Stimulated activated CD4-positive, alpha-beta T cell treated with anti-CD3 and anti-CD28 coated beads, Interleukin-15, amount 100 ng/mL, for 1 hour (primary cell): ENCODE measurements at places on chromosomes 12 and 14.

DNA sequence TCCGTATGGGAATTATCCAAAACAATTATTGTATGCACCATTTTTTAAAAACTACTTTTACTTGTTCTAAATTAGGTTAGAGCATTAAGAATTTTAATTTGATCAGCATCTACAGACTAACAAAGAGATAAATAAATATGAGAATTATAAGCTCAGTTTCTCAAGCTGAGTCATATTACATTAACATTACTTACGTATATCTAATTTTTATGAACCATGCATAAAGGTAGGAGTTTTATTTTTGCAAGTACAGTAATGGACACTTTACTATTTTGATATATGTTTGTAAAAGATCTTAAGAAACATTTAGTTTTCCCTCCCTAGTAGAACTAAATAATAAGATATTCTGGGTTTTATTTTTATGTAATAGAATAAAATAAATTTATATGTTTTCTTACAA lies 410.1 kb downstream of the TMEM117 start:
- no peak for DNase-seq

DNA sequence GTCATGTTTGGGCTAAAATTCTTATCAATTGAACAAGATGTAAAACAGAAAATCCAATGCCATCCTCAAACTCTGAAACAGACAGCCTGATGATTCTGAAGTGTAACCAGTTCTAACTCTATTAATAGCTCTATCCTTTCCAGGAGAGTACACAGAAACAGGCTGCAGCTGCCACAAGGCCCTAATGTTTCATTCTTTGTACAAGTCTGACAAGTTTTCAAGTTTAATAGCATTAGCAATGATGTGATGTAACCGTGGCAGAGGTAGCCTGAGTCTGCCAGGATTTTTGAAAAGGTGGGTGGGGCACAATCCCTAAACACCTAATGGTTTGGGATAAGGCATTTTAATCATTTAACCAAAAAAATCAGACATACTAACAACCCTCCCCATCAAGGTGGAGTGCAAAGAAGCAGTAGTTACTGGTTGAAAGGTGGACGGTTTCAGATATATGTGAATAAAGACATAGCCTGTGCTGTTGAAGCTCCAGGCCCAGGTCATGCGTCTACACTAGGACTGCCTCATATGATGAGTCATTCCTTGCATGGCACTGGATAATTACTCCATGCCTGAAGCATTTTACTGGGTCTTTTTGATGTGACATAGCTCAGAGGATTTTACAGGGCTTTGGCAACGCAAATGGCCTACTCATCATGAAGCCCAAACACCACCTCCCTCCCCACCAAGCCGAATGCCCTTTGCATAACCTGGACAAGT lies 145.1 kb upstream of the GRIP1 start:
- no peak for DNase-seq

GRCh38 chr14:33165144-33165925 lies 226.7 kb downstream of the NPAS3 start:
- no peak for DNase-seq

DNA sequence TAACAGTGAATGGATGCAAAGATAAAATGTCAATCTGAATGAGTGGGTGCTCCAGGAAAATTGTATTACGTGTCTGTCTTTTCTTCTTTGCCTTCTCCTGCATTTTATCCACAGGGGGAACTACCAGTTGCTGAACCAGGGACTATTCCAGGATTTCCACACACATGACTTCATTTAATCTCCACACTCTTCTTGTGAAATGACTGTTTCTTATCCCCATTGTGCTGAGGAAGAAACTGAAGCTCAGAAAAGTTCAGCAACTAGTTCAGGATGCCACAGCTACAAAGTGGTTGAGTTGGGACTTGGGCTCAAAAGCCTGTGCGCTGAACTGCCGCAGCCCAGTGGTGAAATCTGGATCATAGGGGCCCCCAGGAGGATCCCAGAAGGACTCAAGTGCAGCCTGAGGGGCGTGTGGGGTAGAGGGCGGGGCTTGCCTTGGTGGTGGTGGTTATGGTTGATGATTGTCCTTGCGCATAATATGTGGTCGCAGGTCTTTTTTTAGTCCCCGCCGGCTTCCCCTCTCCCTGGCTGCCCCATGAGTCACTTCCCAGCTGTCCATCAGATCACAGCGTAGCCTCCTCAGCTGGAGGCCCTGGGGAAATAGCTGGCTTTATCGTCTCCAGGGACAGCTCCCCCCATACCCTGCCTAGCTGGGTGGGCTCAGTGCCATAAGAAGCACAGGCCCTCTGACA lies 235.2 kb upstream of the CRY1 start:
- DNase-seq = no peak

DNA sequence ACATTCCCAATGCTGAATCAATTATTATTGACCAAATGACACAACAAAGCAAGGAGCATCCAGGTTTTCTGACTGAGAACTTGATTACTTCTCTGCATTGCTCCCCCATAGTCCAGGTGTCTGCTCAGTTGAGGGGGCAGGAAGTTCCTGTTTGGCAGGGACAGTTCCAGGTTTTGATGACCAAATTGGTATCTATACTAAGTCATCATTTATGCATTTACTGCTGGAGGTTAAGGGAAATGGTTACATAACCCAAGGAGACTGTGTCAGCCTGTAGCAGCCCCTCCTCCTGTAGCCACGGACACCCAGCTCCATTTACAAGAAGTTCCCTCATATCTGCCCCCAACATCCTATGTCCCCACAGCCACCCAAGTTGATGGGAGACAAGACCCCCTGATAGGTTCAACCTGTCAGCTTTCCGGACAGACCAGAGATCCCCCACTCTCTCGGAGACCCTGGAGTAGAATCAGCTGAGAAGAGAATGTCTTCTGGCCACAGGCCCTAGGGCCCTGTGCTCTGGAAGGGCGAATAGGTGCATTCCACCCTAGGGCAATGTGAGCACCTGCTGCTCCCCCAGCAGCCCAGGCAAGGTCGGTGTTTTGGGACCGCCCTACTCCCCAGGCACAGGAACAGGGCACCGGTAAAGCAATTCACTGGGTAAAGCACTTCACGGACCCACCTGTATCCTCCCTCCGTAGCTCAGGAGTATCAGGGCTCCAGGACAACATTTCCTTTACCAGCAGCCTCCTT lies 23.6 kb downstream of the IRF2BPL start:
- no peak for DNase-seq

DNA sequence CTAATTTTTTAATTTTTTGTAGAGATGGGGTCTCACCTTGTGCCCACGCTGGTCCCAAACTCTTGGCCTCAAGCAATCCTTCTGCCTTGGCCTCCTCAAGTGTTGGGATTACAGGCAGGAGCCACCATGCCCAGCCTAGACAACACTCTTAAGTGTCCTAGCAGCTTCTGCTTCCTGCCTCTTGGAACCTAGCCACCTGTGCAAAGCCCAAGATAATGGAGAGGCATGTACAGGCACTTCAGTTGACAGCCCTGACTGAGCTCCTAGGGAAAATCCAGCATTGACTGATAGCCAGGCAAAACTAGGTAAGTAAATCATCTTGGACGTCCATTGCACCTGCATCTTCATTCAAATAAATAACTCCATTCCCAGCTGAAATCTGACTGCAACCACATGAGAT lies 15.5 kb downstream of the COX14 start:
- DNase-seq = no peak

- DNase-seq = no peak
These were observed 878.1 kb downstream of the C12orf50 start for GRCh38 chr12:87150969-87151662.

DNA sequence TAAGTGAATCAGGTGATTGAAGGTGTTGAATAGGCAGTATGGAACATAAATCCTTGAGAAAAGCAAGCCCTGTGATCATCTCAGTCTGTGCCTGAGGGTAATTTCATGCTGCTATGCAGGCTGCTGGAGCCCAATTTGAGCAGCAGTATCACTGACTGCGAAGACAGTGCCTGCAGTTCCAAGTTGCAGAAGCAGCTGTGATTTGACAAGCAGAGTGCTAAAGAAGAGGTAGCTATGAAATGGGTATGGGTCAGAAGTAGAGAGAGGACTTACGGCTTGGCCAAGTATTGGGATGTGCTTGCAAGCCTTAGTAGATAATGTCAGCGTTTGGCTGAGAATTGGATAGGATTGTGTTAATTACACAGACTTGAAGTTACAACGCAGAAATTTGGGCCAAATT lies 22.5 kb downstream of the PIK3C2G start:
- DNase-seq = no peak

DNA sequence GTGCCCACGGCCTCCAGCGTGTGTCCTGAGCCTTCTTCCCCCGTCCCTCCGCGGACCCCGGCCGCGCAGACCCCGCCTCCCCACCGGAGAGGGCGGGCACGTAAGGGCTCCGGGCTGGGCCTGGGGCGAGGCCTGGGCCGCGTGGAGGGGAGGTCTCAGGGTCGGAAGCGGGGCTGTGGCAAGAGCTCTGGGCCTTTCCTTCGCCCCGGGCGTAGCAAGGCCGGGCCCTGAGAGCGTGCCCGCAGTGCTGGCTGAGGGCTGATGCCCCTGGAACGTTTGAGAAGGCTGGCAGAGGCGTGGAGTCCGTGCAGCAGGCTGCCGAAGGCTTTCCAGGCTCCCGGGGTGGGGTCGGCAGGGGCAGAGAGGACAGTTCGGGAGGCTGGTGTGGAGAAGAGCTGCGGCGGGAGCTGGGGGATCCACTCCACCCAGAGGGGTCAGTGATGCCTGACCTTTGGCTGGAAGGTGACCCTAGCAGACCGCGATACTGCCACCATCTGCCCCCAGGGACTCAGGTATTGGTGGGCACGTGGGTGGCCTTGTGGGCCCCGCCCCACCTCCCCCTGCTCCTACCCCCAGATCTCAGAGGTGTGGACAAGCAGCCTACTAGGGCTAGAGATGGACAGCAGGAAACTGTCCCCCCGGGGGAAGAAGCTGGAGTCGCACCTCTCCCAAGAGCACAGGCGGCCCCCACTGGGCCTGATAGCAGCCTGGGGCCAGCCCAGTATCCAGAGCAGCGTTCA lies 558 bp downstream of the TEX22 start:
- no peak for DNase-seq
